CD4-positive, alpha-beta T cell treated with Interleukin-15 for 1 hour (primary cell): ENCODE measurements at places on chromosomes 4 and X.

DNA sequence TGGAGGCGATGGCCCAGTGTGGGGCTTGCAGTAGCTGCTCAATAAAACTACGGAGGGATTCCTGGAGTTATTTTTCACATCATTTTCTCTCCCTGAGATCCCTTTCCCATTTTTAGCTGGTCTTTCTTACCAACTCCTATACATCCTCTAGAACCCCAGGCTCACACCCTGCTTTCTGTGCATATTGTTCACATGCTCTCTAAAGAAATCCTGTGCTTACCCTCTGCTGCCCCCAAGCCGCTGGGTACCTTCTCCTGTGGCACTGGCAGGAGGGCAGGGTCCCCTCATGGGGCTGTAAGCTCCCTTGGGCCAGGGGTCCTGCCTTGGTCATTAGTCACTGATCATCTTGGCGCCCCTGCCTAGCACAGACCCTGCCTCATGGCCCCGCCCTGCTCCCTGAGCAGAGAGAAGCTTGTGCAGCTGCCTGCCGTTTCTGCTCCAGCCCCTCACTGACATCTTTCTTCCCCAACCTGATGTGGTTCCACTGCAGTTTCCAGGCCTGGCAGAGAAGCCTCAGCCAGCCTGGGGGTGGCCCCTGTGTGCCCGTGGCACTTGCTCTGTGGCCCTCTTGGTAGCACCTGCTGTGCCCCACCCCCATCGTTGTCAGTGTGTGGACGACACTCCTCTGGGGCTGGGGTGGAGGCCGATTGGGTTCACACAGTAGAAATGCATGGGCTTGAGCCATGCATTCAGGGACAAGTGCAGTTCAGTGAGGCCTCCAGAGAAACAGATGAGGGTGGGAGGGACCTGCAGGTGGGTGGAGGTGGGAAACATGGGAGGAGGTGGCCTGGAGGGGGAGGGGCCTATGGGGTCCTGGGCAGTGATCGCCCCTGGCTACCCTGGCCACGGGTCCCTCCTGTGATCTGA lies 69.5 kb downstream of the WFS1 start:
- no peak for DNase-seq

DNA sequence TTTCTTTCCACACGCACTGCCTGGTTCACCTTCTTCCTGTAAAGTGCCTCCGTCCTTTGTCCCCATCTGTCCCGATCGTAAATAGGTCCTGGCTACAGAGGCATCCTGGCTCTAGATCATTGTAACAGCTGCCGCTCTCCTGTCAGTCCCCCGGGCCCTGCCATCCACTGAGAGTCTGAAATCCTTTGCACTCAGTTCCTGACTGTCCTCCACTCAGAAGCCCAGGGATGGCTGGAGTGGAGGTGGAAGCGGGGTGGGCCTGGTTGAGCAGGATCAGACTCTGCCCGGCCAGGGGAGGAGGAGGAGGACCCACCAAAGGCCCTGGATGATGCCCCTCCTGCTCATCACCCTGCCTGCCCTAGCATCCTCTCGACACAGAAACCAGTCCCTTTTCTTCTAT lies 29.8 kb downstream of the PIGG start:
- DNase-seq, result no peak

DNA sequence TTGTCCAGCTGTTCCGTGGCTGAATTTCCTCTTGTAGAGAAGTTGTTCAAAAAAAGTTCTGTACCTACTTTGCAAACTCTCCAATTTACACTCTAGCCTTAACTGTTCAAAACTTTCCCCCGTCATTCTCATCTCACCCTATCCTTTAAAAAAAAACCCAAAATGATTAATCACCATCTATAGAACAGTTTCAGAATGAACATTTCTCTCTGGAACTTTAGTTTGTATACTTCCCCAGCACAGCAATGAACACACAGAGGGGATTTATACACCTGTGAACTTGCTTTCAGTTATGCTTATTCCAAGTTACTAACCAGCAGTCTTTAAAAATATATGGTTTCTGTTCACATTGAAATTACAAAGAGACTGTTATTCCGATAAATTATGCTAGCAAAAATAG lies 1.2 kb downstream of the GEMIN8 start:
- no peak for DNase-seq

DNA sequence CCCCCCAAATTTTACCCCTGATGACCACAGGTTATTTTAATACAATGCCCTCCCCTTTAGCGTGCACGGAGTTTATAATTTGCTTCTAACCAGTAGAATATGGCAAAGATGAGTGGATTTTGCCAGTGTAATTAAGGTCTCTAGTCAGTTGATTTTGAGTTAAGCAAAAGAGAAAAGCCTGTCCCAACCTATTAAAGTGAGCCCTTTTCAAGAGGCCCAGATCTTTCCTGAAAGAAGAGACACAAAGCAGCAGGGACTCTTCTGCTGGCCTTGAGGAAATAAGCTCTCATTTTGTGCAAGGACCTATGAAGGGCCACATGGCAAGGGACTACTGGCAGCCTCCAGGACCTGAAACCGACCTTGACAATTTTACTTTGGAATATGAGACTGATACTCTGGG lies 61.9 kb upstream of the GABRG1 start:
- no peak for DNase-seq

DNA sequence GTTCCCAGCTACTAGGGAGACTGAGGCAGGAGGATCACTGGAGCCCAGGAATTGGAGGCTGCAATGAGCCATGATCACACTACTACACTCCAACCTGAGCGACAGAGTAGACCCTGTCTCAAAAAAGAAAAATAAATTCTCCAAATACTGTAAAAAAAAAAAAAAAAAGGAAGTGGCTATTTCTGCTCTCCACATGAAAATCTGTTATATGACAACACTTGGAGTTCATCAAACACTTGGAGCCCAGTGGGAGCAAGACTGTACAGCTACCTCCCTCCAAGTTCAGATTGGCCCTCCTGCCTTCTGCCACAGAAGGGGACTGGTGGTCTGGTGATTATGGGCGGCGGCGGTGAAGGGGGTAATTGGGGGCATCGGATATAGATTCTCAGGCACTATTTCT lies 9.0 kb upstream of the CLDN34 start:
- no peak for DNase-seq

DNA sequence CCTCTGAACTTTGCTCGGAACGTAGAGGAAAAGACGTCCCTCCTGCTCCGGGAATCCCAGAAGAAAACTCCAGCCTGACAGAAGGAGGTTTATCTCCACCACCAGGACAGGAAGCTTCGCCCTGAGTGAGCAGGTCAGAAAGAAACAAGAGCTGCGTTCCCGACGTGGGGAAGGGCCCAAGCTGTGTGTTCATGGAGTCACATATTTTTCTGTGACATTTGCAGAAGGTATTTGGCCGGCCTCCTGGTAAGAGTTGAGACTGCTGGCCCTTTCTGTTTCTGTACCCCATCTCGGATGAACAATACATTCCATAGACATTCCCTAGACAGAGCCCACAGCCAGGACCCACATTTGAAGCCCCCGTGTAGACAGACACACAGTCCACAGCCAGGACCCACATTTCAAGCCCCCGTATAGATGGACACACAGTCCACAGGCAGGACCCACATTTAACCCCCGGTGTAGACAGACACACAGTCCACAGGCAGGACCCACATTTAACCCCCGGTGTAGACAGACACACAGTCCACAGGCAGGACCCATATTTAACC lies 230.8 kb downstream of the SHOX start:
- no peak for DNase-seq

DNA sequence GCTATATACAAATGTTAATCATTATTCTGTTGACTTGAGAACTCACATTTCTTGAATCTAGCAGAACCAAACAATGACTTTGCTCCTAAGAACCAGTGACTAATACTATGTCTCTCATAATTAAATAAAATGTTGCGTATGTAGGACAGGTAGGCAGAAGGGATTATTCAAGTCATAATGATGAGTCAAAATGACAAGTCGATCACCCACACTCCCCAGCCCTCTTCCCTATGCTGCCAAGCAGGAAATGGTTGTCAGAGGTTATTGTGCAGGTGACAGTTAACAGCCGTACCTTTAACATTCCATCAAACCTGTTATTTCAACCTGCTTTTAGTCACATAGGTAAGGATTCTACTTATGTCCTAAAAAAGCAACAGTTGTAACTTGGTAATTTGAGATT lies 22.0 kb upstream of the STK26 start:
- DNase-seq, result no peak

GRCh38 chrX:23626651-23627050 lies 40.6 kb upstream of the PRDX4 start:
- DNase-seq, result no peak

- DNase-seq, result no peak
Measured at GRCh38 chrX:17028356-17028755, 81.9 kb downstream of the REPS2 start.

- DNase-seq, result no peak
Measured at GRCh38 chr4:19657856-19658255, 593.8 kb upstream of the SLIT2 start.

GRCh38 chr4:139599594-139600374 lies 43.8 kb upstream of the SETD7 start:
- DNase-seq, result no peak
